ENCODE measurements at places on chromosomes 7 and 10.

GRCh38 chr10:94279835-94280709, 82.7 kb downstream of the NOC3L start:
- DNase-seq = peak; percentile 38

- no peak for DNase-seq
These were observed 5.1 kb downstream of the MORN4 start for GRCh38 chr10:97628228-97628627.

DNA sequence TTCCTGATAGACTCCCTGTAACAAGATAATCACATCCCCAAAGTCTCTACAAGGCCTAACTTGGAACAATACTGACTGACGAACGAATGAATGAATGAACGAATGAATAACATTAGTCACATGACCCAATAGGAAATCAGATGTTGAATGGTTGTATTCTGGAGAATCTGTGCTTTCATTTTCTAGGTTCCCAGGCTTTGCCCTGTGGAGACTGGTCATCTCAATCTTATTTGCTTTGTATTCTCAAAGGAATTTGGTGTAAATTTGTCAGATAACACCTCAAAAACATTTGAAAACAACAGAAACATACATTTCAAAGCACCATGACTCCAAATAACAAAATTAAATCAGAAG, 69.6 kb upstream of the COL1A2 start:
- DNase-seq = no peak

DNA sequence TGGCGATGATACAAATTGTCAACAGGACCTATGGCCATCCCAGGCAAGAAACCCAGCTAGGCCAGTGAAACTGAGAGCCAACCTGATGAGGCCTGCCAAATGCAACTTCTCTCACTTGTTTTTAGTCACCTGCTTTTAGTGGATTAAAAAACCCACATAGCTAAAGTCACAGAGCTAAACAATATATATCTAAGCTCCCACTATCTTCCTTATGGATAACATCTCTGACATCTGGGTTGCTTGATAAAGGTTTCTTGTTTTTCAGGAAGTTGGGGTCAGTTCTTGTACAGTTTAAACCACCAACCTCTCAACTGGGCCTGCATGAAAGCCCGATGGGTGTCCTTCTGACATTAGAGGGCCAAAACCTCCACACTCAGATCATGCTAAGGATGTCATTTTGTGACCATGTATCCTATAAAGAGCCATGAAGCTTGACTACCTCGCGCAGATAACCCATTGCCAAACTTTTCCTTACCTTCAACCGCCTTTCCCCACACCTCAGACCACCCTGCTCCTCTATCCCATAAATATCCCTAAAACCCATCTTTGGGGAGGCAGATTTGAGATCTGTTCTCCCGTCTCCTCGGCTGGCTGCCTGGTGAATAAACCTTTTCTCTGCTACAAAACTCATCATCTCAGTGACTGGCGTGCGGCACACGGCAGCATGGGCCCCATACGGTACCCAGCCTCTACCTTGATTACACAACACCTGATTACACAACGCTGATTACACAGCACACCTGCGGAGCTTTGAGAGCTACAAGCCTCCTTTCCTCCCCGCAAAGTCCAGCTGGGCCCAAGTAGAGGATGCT, 797 bp upstream of the STMP1 start:
- DNase-seq = no peak

GRCh38 chr7:139562491-139562890, 39.0 kb downstream of the CLEC2L start:
- no peak for DNase-seq

- no peak for DNase-seq
These were observed 247.3 kb downstream of the PARD3 start for GRCh38 chr10:34567659-34568253.

- DNase-seq = no peak
These were observed 218.5 kb upstream of the MKLN1 start for GRCh38 chr7:131109011-131109758.

- DNase-seq = no peak
These were observed 17.4 kb upstream of the SPOCK2 start for GRCh38 chr10:72105710-72106109.

DNA sequence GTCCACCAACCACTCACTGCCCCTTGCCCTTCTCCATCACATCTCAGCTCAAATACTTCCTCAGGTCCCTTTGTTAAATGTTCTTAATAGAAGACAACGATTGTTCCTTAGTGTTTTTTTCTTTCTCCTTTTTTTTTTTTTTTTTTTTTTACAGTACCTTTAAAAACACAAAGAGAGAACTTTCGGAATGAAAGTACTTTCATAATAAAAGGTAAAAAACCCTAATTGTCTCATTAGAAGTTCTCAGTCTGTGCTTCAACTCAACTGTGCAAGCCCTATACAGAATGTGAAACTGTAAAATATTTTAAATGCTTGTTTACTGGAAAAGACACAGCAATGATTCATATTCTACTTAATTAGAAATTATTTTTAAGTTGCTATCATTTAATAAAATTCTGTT, 29.4 kb downstream of the TSPAN12 start:
- DNase-seq = no peak

GRCh38 chr7:83487801-83488200, 161.1 kb downstream of the SEMA3E start:
- no peak for DNase-seq

DNA sequence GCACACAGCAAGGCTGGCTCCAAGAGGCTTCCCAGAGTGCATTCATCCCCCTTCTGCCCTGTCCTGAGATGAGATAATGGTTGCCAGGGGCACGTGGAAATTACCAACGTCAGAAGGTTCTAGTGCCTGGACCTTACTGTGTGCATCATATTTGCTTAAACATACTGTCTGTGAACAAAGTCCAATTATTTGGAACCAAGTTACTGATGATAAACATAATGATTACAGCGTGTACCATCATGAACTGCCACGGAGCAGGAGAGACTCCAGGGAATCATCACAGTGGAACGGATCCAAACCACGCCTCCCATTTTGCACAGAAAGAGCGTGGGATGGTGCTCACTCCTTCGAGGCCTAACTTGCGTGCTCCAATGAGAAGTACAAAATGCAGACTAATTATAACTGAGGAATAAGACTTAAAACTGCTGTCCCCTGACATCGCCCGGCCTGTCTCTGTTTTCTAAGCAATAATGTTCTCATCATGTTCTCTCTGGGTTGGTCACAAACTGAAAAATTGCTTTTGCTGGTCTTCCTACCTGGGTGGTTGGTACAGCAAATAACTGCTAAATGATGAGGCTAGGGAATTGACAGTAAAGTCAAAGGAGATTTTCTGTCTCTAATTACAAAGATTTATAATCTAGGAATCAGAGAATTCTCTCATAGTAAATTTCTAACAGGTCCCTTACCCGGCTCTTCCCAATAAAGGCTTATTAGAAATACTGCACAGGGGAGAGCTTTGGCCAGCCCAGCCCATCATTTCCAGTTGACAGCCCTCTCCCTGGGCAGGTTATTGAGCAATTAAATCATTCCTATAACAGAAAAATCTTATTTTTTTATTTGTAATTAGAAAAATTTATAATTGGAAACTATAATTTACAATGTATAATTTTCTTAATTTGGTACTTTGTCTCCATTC, 182.2 kb downstream of the CAMK1D start:
- DNase-seq = peak; percentile 52

DNA sequence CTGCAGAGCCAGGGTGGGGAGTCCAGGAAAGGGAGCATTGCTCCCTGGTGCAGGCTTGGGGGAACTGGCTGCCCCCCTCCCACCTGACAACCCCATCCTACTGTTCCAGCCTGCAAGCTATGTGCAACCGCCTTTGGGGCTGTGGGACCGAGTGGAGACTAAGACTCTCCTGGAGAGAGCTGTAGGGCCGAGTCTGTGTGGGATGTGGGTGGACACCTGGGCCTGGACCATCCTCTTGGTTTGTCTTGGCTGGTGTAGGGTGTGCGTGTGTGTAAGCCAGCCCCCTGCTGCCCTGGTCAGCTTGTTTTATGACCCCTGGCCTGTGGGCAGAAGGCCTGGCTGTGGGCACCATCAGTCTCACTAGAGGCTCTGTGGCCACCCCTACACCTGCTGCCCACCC, 1.6 kb upstream of the RAMP3 start:
- DNase-seq = no peak

GRCh38 chr10:44016589-44017482, 368.1 kb downstream of the CXCL12 start:
- DNase-seq = no peak

- no peak for DNase-seq
These were observed 4.0 kb upstream of the ADAP1 start for GRCh38 chr7:958221-959200.

- DNase-seq = no peak
These were observed 132.3 kb upstream of the CHST15 start for GRCh38 chr10:124225467-124226270.

DNA sequence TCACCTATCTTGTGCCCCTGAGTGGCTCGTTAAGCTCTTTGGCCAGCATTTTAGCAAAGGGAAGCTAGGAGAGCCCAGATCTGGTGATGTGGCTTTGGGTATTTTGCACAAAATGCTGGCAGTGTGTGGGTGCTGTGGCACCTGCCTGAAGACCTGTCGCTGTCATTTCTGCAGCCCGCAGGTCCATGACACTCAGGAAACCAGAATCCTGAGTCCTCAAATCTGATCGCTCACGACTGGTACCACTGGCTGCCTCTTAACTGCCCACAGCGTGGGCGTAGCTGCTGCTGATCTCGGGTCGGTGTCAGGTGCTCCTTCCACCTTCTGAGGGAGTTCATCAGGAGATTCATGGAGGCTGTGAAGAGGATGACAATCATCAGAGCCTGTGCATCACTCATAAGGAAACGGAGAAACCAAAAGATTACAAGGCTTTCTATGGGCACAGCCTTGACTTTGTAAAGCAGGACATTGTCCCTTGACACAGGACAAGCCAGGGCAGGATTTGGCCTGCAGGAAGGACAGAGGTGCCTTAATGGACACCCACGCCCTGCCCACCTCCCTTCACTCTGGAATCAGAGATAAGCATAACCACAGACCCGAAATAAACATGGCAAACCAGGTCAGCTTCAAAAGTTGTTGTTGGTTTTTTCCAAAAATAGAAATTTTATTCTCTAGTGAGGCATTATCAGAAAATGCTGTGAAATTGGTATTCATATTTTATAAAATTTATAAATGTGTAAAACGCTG, 71.0 kb upstream of the STK17A start:
- DNase-seq = no peak

DNA sequence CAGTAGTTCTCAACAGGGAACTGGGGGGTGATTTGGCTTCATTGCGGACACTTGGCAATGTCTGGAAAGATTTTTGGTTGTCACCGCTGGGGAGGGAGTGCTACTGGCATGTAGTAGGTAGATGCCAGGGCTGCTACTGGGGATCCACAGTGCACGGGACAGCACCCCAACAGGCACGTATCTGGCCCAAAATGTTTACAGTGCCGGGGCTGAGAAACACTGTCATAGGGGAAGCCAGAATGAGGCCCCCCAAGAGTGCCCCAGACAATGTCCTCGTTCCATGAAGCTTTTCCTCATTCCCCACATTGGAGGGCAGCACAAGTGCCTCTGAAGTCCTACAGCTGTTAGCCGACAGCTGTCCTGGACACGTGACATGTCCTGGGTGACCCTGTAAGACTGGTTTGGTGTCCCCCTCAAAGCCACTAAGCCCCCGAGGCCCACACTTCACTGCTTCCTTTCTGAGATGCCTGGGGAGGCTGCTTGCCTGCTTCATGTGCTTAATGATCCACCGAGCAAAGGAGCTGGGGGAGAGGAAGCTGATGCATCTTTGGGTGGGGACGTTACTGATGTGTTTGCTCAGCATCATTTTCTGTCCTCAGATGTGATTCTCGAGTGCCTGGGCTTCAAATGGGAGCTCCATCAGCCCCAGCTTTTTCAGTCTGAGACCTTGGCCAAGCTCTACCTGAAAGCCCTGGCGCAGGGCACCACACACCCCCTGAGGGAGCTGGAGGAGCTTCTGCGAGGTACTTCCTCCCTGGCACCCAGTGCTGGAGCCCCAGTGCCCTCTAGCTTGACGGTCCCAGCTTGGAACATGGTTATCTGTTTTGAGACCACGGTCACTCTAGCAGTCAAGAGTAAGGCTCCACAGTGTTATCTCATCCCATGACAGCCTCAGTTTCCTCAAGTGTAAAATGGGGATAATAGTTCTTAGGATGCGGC, 14.7 kb downstream of the BTBD16 start:
- no peak for DNase-seq

- DNase-seq = no peak
These were observed 16.6 kb downstream of the ESYT2 start for GRCh38 chr7:158812684-158813083.

DNA sequence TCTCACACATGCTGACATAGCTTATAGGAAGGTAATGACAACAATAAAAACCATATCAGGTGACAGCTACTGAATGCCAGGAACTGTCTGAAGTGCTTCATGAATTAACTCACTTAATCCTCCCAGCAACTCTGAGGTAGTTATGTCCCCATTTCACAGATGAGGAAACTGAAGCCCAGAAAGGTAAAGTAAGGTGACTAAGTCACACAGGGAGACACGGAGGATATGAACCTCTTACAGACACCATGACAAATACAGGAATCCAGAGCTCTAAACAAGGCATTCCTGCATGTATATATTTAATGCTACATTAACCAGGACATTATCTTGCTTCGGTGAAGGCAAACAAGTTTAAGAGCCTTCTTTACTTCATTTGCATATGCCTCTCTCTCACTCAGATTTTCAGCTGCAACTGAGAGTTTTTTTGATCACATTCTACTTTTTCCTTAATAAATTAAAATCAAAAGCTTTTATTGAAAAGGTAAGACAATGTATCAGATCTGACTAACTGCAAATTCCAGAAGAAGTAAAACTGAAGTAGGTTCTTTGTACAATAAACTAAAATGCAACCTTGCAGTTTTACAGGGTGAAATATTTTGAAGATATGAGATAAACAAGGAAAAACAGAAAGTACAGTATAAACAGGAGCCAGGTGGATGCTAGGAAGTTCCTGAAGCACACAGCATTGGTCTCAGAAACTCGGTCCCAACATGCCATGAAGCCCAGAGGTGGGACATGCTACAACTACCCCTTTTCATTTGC, 79.5 kb downstream of the SGMS1 start:
- DNase-seq = no peak

GRCh38 chr7:51123322-51124019, 193.1 kb downstream of the COBL start:
- peak; percentile 93 for DNase-seq

- DNase-seq = no peak
These were observed 91.5 kb upstream of the EFCAB10 start for GRCh38 chr7:105672801-105673200.

All from brain microvascular endothelial cell (primary cell).